B cell (primary cell): ENCODE measurements at places on chromosomes 1 and 21. TPM values are rescaled to one million over a fixed set of nuclear protein-coding genes. Genes with fewer than 3 reads are reported as not detected.
A peak's percentile ranks its signal among the peaks of the same experiment; 100 is the strongest.

- no peaks in the 10 kb centered on the region for H3K27me3 ChIP-seq
- peaks cover 12% of the 10 kb centered on the region for H3K4me1 ChIP-seq
- H3K36me3 ChIP-seq = no peaks in the 10 kb centered on the region
- no peak overlapping the region for H3K27ac ChIP-seq
- no peak overlapping the region for H3K4me3 ChIP-seq
Observed at GRCh38 chr1:21937372-21938121, 437 bp upstream of the HSPG2 start.

DNA sequence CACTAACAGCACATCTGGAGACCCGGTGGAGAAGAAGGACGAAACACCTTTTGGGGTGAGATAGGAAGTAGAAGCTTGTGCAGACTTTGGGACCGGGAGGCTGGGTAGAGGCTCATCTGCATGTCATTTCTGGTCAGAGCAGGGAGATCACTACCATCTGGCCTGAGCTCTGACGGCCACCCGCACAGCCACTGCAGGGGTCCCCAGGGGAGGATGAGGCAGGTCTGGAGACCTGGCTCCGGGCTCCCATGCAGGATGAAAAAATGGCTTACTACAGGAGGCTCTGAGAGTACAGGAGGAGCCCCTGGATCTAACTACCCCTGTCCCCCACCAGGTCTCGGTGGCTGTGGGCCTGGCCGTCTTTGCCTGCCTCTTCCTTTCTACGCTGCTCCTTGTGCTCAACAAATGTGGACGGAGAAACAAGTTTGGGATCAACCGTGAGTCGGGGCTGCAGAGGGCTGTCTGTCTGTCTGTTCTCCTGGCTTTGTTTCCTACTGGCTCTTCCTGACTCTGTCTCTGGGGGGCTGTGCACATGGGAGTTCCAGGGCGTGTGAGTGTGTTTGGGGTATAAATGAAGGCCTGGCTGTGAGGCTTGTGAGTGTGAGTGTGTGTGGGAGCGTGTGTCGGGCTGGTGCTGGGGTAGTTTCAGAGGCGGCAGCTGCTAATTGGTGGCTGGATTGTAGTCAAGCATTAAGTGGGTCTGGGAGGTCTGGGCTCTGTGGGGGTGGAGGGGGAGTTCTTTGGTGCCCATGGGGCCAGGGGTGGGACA is 14.1 kb downstream of the NTRK1 start:
- DNase-seq = no peak
- no peaks in the 10 kb centered on the region for H3K4me1 ChIP-seq
- peaks cover 21% of the 10 kb centered on the region for H3K27me3 ChIP-seq
- no peaks in the 10 kb centered on the region for H3K36me3 ChIP-seq

- no peak for DNase-seq
- H3K4me3 ChIP-seq = no peak overlapping the region
- H3K36me3 ChIP-seq = no peaks in the 10 kb centered on the region
- no peak overlapping the region for H3K27ac ChIP-seq
Observed at GRCh38 chr1:87318806-87319205, 9.9 kb upstream of the LMO4 start.

GRCh38 chr1:167489571-167490340 is 28.6 kb downstream of the CD247 start:
- DNase-seq = no peak
- no peak overlapping the region for H3K27ac ChIP-seq
- no peaks in the 10 kb centered on the region for H3K4me1 ChIP-seq
- no peaks in the 10 kb centered on the region for H3K36me3 ChIP-seq
- H3K4me3 ChIP-seq = no peak overlapping the region

GRCh38 chr1:20211511-20211931 is 25.2 kb upstream of the PLA2G2C start:
- no peak overlapping the region for H3K4me3 ChIP-seq
- H3K36me3 ChIP-seq = no peaks in the 10 kb centered on the region
- H3K27ac ChIP-seq = no peak overlapping the region
- H3K4me1 ChIP-seq = peaks cover 16% of the 10 kb centered on the region

GRCh38 chr1:20997602-20998224 is 179.0 kb downstream of the EIF4G3 start:
- no peak for DNase-seq
- no peak overlapping the region for H3K4me3 ChIP-seq
- H3K27ac ChIP-seq = no peak overlapping the region
- H3K27me3 ChIP-seq = no peaks in the 10 kb centered on the region

DNA sequence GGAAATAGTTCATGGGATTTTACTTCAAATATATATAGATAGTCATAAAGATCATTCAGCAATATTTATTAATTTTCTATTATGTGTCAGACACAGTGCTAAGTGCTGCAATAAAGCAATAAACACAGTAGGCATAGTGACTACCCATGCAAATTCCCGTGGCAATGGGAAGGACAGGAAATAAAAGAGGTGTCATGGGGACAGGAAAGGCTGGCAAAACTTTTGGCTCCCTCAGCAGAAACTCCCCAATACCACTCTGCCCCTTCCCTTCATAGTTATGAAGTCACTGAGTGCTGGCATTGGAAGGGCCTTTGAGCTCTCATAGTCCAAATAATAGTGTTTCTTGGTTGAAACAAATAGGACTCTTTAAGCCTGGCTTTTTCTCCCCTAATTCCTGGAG is 104.4 kb upstream of the DPT start:
- no peak overlapping the region for H3K27ac ChIP-seq
- no peaks in the 10 kb centered on the region for H3K27me3 ChIP-seq
- H3K4me1 ChIP-seq = no peaks in the 10 kb centered on the region
- H3K4me3 ChIP-seq = no peak overlapping the region
- no peak for DNase-seq

GRCh38 chr21:25811186-25811585 is 76.4 kb downstream of the GABPA start:
- no peaks in the 10 kb centered on the region for H3K4me1 ChIP-seq
- no peak overlapping the region for H3K27ac ChIP-seq
- H3K36me3 ChIP-seq = no peaks in the 10 kb centered on the region
- H3K27me3 ChIP-seq = no peaks in the 10 kb centered on the region
- no peak for DNase-seq

DNA sequence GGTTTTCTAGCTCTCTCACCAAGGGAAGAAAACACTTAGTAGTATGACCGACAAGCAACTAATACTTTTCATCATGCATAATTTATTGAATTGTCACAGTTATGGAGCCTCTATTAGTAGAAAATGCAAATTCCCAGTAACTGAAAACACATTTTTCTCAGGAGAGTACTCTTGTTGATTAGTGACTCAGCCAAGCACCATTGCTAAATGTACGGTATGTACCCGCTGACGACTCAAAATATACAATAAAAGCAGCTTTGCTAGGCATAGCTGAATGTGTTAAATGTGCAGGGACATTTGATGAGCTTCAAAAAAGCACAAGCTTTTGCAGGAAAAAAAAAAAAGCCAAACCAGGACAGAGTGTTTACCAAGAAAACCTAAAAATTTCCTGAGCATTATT is 63.9 kb downstream of the WDR64 start:
- H3K4me3 ChIP-seq = no peak overlapping the region
- no peak for DNase-seq
- H3K27ac ChIP-seq = no peak overlapping the region

- peaks cover 9% of the 10 kb centered on the region for H3K36me3 ChIP-seq
- no peaks in the 10 kb centered on the region for H3K27me3 ChIP-seq
- H3K4me3 ChIP-seq = no peak overlapping the region
- DNase-seq = no peak
- H3K27ac ChIP-seq = no peak overlapping the region
- H3K4me1 ChIP-seq = peaks cover 25% of the 10 kb centered on the region
Observed at GRCh38 chr1:33259879-33260278, 3.6 kb downstream of the ZNF362 start.

DNA sequence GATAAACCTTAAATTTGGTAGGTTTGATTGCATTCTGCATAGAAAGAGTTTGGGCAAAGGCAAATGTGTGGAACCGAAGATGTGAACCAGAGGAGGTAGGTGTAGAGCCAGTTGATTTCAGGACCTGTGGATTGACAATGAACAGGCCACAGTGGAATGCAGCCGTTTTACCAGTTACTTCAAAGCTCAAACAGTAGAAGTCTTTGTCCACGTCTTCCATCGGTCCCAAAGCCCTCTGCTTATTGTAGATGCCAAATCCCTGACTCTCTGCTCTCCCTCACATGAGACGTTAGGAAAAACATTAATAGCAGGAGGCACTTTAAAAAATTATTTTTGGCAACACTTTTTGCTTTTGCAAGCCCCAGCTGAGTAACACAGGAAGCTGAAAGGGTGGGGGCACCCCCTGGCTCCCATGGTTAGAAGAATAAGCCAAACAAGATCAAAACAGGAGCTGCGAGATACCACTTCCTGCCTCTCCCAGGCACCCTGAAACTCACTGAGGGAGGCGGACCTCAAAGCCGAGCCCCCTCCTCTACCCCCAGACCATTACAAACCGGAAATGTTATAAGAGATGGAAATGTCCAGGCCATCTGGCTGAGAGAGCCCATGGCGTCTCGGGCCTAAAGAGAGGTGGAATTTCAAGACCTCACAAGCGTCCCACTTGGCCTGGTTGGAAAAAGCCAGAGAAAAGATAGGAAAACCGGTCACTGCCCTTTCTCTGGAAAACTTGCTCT is 13.5 kb downstream of the TRAF3IP3 start:
- H3K4me1 ChIP-seq = peaks cover 65% of the 10 kb centered on the region
- H3K27ac ChIP-seq = peak overlapping the region; percentile 87
- H3K27me3 ChIP-seq = no peaks in the 10 kb centered on the region
- peaks cover 2% of the 10 kb centered on the region for H3K36me3 ChIP-seq
- peak; percentile 47 for DNase-seq

DNA sequence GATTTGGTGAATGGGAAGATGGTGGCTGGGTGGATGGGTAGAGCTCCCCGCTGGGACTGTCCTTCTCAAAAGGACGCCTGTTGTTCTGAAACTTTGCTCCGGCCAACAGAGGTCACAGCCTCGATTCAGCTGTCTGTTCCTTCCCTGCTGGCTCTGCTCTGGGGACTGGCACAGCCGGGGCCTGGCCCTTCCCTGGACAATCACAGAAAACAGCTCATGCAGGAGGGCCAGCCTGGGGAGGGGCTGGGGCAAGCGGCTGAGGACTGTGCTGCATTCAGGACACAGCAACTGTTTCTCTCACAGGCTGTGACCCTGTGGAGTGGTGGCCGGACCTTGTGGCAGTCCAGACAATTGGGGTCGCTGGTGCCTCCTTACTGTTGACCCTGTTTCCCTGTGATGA is 110.7 kb upstream of the TMEM51 start:
- DNase-seq = no peak
- H3K27me3 ChIP-seq = no peaks in the 10 kb centered on the region
- no peaks in the 10 kb centered on the region for H3K4me1 ChIP-seq
- H3K36me3 ChIP-seq = no peaks in the 10 kb centered on the region
- H3K4me3 ChIP-seq = no peak overlapping the region

DNA sequence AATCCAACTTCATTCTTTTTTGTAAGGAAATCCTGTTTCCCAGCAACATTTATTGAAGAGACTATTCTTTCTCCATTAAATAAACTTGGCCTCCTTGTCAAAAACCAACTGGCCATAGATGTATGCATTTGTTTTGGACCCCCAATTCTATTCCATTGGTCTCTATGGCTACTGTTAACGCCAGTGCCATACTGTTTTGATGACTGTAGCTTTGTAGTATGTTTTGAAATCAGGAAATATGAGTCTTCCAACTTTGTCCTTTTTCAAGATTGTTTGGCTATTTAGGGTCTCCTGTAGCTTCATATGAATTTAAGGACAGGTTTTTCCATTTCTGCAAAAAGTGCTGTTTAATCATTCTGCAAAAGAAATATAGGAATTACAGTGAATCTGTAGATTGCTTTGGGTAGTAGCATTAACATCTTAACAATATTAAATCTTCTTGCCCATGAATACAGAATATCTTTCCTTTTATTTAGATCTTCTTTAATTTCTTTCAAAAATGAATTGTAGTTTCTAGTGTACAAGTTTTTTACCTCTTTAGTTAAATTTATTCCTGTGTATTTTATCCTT is 61.3 kb downstream of the ITGB3BP start:
- no peak overlapping the region for H3K4me3 ChIP-seq
- no peaks in the 10 kb centered on the region for H3K4me1 ChIP-seq
- DNase-seq = no peak
- H3K27me3 ChIP-seq = no peaks in the 10 kb centered on the region

GRCh38 chr1:40879482-40880175 is 17.5 kb upstream of the CITED4 start:
- no peak for DNase-seq
- peaks cover 13% of the 10 kb centered on the region for H3K27me3 ChIP-seq
- H3K27ac ChIP-seq = no peak overlapping the region
- no peaks in the 10 kb centered on the region for H3K4me1 ChIP-seq
- H3K4me3 ChIP-seq = no peak overlapping the region
- no peaks in the 10 kb centered on the region for H3K36me3 ChIP-seq

DNA sequence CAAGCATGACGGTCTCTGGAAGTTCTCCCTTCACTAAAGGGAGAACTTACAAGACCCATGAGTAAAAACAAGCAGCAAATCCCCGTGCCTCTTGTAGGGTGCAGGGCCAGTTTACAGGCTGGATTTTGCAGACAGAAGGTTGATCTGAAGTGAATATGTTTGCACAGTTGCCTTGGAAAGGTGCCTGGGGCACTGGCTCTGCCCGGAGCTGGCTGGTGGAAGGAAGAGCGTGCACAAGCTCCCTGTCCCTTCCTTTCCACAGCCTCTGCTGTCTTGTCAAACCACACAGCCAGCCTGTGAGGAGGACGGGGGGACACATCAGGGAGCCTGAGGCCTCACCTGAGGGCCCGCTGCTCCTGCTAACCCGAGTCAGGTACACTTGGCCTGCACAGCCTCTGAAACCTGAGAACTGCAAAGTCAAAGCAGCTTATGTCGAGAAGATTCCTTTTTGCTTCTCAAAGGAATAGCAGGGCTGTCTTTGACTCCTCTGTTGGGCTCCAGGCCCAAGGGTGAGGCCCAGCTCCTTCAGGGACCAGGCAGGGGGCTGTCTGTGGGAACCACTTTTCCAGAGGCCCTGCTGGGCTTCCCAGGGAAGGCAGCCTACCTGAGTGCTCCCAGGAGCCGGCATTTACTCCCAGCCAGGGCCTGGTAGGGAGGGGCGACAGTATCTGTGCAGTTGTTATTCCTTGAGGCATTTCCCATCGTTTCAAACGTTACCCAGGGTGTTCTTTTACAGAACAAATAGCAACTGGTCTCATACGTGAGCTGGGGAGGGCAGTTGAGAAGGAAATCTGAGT is 251.5 kb downstream of the SIPA1L2 start:
- H3K27me3 ChIP-seq = no peaks in the 10 kb centered on the region
- no peak for DNase-seq
- no peaks in the 10 kb centered on the region for H3K4me1 ChIP-seq
- H3K27ac ChIP-seq = no peak overlapping the region

- H3K36me3 ChIP-seq = no peaks in the 10 kb centered on the region
- H3K27ac ChIP-seq = no peak within 1 kb of the TSS
- peak; percentile 19 for DNase-seq
- H3K4me1 ChIP-seq = peaks cover 19% of the 10 kb centered on the region
Observed at GRCh38 chr1:66752000-66752592, at the start of gene DYNLT5. DYNLT5 (plus strand) TSS chr1:66752459; CDS start chr1:66754659, 2,200 bp downstream.

- no peaks in the 10 kb centered on the region for H3K36me3 ChIP-seq
- no peaks in the 10 kb centered on the region for H3K27me3 ChIP-seq
- no peak overlapping the region for H3K4me3 ChIP-seq
- H3K27ac ChIP-seq = no peak overlapping the region
Observed at GRCh38 chr1:31704271-31705079, 658 bp upstream of the COL16A1 start.

Gene PTPRU
- 0.15 and 0.25 TPM in 2 replicates for total RNA-seq

Gene RRP15
- 16.4 and 20.2 TPM in 2 replicates for total RNA-seq

Gene FHAD1
- total RNA-seq = not detected in 2 replicates

Gene APP
- total RNA-seq = 34.7 and 38.0 TPM in 2 replicates

Gene PRAMEF2
- total RNA-seq = not detected in 2 replicates

Gene HTR6
- total RNA-seq = not detected in 2 replicates

Gene JAM2
- total RNA-seq = 0.94 and 1.3 TPM in 2 replicates

Gene OR2G6
- 1.7 and 1.8 TPM in 2 replicates for total RNA-seq

Gene VSIG8
- 0.17 TPM in 1 of 2 replicates, not detected in the other for total RNA-seq

Gene TTLL7
- 0.15 TPM in 1 of 2 replicates, not detected in the other for total RNA-seq
